ENCODE measurements at places on chromosomes 1 and 21.

- DNase-seq = no peak
Observed at GRCh38 chr1:203296460-203297073, 8.8 kb upstream of the BTG2 start.

GRCh38 chr21:28215214-28215954, 777.3 kb downstream of the LTN1 start:
- DNase-seq = no peak

GRCh38 chr1:15180945-15181523, 27.5 kb downstream of the TMEM51 start:
- no peak for DNase-seq

GRCh38 chr1:93000751-93001175, 39.5 kb upstream of the DIPK1A start:
- DNase-seq = no peak

DNA sequence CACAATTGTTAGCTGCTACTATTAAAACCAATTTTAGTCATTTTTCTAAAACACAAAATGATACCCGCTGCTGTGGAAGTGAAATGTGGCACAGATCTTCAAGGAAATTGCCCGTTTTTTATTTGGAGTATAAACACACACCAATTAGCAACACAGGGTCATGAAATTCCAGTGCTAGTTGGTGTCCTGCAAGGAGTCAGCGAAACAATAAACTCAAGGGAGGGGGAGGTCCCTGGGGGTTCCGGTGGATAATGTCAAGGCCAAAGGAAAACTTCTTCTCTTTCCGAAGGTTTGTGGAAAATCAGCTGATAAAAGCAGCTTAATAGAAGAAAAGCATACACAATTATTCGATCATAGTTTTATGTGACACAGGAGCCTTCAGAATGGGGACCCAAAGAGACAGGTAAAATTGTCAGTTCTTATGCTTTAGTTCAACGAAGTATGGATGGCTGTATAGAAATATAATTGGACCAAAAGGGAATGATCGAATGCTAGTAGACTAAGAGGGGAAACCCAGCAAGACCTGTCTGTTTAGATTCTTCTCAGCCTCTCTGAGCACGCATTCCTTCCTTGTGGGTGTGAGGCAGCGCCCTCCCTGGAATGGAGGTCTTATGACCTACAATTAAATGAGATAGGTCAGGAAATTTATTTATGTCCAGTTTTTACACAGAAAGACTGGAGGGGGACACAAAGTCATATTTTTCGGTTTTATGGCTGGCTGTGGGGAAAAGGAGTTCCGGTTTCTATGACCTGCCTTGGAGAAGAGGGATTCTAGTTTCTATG, 65.9 kb downstream of the KCNK1 start:
- no peak for DNase-seq

- DNase-seq = no peak
Observed at GRCh38 chr21:39885119-39885848, 18.0 kb downstream of the PCP4 start.

DNA sequence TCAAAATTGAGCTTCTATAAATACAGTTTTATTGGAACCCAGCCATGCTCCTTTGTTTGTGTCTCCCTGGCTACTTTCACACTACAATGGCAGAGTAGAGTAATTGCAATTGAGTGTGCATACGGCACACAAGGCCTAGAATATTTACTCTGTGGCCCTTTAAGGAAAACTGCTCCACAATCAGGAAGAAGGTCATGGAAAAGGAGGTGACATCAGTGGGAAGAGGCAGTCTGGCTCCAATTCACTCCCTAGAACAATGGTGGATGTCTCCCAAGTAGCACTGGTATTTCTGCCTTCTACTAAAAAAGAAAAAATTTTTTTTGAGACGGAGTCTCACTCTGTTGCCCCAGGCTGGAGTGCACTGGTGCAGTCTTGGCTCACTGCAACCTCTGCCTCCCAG, 51.3 kb downstream of the KRTAP19-8 start:
- no peak for DNase-seq

DNA sequence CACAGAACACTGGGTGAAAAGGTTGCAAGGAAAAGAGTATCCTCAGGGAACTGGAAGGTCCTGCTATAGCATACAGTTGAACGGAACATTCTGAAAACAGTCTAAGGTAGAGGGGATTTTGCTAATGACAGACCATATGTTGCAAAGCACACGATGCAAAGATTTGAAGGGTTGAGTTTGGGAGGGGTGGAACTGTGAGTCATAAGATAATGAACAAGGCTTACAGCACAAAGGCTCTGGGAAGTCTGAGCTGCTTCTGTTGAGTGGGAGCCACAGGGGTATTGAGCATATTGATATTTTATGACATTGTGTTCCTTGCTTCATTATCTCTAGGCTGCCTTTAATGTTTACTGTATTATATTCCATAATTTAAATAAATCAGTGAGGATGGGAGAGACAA, 104.9 kb downstream of the PLPPR4 start:
- DNase-seq = no peak
